Tracheal epithelial cell (primary cell): ENCODE measurements at places on chromosomes 13 and 19. TPM values are rescaled to one million over a fixed set of nuclear protein-coding genes. Genes with fewer than 3 reads are reported as not detected.

DCT gene
- total RNA-seq, result under 0.01 TPM in 1 of 2 replicates, not detected in the other

PINLYP gene
- 0.64 and 4.1 TPM in 2 replicates for total RNA-seq

ZNF418 gene
- total RNA-seq, result 4.9 and 5.1 TPM in 2 replicates

ZNF536 gene
- total RNA-seq, result 0.24 TPM in 1 of 2 replicates, not detected in the other

CTXN1 gene
- total RNA-seq, result 8.2 TPM in 1 of 2 replicates, not detected in the other

SLC7A10 gene
- not detected in 2 replicates for total RNA-seq

NXNL1 gene
- total RNA-seq, result not detected in 2 replicates

VN1R2 gene
- not detected in 2 replicates for total RNA-seq

POU2F2 gene
- total RNA-seq, result 0.21 and 1.4 TPM in 2 replicates

ADM5 gene
- 0.64 and 0.72 TPM in 2 replicates for total RNA-seq

TMEM38A gene
- 7.7 and 8.5 TPM in 2 replicates for total RNA-seq

SH2D3A gene
- 98.3 and 129 TPM in 2 replicates for total RNA-seq

TTYH1 gene
- not detected in 2 replicates for total RNA-seq

MEF2B gene
- 0.21 TPM in 1 of 2 replicates, not detected in the other for total RNA-seq

FFAR2 gene
- 0.24 TPM in 1 of 2 replicates, not detected in the other for total RNA-seq
